NCI-H345 (cell line): ENCODE measurements at places on chromosomes 5 and 9.
A peak's percentile ranks its signal among the peaks of the same experiment; 100 is the strongest.

DNA sequence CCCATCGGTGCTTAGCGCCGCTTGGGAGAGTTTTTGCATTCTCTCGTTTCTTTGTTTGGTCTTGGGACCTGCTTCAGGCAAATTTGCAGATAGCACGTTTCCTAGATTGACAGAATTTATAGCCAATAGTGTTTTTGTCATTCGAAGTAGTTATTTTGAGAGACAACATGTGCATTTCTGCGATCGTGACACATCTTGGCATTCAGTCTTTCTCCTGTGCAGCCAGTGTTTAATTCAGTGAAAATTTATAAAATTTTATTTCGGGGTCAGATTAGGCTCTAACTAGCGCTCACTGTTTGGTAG, 830 bp downstream of the PRRC1 start:
- peak; percentile 33 for DNase-seq

- DNase-seq = no peak
These were observed 11.2 kb downstream of the ADAMTS2 start for GRCh38 chr5:179333796-179334761.

GRCh38 chr5:1963358-1963757, 80.6 kb upstream of the IRX4 start:
- no peak for DNase-seq

DNA sequence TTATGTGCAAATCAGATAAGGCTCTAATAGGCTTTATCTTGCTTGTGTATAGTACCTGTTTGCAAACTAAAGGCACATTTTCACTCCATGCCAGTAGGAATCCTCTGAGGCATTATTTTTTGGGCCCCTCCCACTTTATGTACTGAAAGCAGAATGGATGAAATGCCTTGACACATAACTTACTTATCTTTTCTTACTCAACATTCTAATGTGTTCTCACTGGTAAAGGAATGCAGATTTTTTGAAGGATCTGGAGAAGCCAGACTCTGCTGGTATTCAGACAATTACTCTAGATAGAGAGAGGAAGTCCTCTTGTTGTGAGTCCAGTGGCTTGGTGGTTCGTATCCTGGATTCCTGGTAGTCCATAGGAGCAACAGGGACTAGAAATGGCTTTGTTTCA, 336.7 kb downstream of the CCDC171 start:
- no peak for DNase-seq

DNA sequence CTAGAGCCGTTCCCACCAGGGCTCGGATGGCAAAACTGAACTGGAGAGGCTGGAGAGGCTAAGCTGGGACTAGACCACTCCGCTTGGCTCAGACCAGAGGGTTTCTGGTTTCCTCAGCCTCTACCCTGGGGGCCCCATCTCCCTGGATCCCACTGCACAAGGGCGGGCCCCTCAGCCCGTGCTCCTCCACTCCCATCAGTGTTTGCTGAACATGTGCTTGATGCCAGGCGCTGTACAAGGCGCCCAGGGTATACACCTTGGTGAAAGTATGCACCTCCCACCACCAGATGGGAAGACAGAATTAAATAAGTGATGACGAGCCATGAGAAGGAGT, 18.0 kb downstream of the GPX3 start:
- no peak for DNase-seq

- DNase-seq = no peak
These were observed 34.3 kb upstream of the FRMD3 start for GRCh38 chr9:83572524-83572923.

DNA sequence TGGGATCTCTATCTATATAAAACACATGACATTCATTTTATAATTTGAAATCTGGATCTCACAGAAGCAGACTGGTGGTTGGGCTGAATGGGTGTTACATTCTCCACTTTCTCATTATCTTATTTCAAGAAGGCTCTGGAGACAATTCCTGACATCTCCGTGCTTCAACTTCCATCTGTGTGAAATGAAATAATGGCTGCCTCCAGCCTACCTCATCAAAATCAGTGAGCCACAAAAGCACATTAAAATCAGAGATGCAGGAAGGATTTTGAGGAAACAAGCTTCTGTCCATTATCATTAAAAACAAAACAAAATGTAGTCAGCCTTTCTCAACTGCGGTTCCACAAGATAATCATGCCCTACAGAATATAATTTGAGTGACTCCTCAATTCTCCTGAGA, 958.3 kb upstream of the DMAC1 start:
- no peak for DNase-seq

GRCh38 chr5:56305001-56305950, 72.1 kb upstream of the ANKRD55 start:
- DNase-seq = no peak

- no peak for DNase-seq
These were observed 105.2 kb downstream of the WNK2 start for GRCh38 chr9:93288891-93289883.

DNA sequence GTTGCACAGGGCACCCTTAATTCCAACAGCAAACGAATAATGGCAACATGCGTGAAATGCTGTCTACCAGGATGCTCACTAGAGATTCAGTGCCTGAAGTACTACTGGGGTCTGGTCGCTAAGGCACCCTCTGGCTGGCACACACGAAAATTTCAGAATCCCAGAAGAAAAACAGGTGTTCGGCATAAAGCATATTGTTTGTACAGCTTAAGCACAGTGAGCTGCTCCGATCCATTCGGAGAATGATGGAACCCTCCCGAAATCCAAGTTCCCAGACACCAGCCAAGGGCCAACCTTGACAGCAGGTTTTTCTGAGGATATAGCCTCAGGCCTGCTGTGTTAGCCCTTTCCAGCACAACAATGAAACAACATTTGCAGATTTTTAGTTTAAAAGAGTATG, 61.4 kb upstream of the ALDH1B1 start:
- DNase-seq = no peak

DNA sequence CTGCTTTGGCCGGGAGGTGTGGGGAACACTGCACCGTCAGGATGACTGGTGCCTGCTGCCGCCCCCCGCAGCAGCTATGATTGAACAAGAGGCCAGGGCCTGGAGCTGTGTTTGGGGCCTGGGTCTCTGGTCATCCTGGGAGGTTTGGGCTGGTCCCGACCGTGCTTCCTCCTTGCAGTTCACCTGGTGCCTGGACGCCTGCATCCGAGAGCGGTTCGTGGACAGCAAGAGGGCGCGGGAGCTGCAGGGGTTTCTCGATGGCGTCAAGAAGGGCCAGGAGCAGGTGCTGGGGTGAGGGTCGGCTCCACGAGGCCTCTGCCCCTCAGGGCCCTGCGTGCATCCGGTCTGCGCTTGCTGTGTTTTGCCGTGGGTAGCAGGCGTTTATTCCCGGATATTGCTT, 8.9 kb downstream of the NELFB start:
- DNase-seq = no peak
